ENCODE measurements at places on chromosomes 3 and 15. TPM values are rescaled to one million over a fixed set of nuclear protein-coding genes. Genes with fewer than 3 reads are reported as not detected.

DNA sequence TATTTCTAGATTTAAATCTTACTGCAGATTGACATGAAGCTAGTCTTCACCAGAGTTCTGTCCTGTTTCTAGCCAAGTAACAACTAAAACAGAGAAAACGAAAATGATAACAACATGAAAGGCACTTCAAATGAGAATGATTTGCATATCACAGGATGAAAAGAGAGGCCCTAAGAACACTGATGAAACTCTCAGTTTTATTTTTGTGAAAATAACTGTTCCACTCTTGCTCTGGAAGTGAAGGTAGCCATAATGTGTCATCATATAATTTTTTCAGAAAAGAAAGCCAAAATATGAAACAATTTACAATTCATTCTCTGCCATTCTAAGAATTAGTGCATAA is 274.4 kb downstream of the ADAMTSL3 start:
- DNase-seq, result no peak
- H3K4me3 ChIP-seq, result no peak overlapping the region
- no peaks in the 10 kb centered on the region for H3K27me3 ChIP-seq
- H3K27ac ChIP-seq, result no peak overlapping the region
- no peaks in the 10 kb centered on the region for H3K36me3 ChIP-seq

DNA sequence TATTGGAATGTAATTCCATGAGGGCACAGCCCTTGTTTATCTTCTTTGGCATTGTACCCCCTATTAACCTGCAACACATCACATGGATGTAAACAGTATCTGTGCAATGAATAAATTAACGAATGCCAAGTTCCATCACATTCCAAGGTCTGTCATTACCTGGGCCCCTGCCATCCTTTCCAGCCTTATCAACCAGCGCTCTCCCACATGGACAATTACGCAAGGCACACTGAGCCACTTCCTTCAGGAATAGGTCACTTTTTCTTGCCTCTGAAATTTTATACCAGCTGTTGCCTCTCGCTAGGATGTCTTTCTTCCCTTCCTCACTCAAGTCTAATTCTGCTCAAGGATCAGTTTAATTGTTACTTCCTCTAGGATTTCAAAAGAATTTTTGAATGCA is 1051.8 kb upstream of the CFAP20DC start:
- no peak overlapping the region for H3K27ac ChIP-seq
- DNase-seq, result no peak
- H3K36me3 ChIP-seq, result no peaks in the 10 kb centered on the region
- H3K27me3 ChIP-seq, result no peaks in the 10 kb centered on the region
- H3K4me3 ChIP-seq, result no peak overlapping the region

GRCh38 chr3:14803981-14804834 is 14.6 kb upstream of the FGD5 start:
- DNase-seq, result no peak
- H3K27me3 ChIP-seq, result no peaks in the 10 kb centered on the region
- H3K27ac ChIP-seq, result peak overlapping the region; percentile 69
- no peak overlapping the region for H3K4me3 ChIP-seq
- no peaks in the 10 kb centered on the region for H3K36me3 ChIP-seq

The GXYLT2 gene
- 6.7 TPM for total RNA-seq

DNA sequence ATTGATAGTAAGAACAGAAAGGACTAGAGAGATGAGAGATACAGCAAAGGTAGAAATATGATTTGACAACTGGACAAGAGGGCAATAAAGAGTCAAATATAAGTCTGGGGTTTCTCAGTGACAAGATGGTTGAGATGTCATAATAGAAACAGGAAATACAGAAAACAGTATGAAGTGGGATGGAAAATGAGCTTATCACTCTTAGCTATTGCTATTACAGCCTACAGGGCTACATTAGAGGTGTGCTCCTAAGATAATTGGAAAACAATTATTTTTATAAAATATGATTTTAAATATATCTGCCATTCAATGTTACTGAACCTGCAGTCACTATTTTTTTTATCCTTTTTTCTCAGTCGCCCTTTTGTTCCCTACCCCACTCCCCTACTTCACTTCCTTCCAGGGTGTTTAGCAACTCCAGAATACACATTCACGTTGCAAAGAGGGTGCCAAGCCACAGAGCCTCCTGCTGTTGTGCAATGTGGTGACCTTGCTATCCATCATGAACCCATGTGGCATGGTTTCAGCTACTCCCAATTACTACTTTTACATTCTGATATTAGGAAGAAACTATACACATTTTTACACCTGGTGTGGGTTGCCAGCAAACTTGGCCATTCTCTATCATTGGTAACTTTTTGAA is 6.0 kb downstream of the NRG4 start:
- no peaks in the 10 kb centered on the region for H3K27me3 ChIP-seq
- no peak overlapping the region for H3K27ac ChIP-seq
- H3K4me1 ChIP-seq, result no peaks in the 10 kb centered on the region

The USP3 gene
- total RNA-seq, result 83.4 TPM

DNA sequence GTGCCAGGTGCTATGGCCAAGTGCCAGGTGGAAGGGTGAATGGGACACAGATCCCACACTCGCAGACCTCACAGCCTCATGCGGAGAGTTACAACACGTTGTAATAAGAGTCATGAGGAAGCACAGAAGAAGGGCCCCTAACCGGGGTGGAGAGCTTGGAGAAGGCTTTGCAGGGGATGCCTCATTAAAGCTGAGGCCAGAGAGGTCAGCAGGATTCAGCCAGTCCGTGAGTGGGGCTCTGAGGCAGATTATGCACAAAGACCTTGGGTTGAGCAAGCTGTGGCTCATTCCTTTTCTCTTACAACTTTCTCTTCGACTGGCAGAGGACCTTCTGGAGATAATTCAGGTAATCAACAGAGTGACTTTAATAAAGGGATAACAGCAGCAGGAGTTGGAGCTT is 65.3 kb upstream of the SNRK start:
- H3K36me3 ChIP-seq, result no peaks in the 10 kb centered on the region
- no peak overlapping the region for H3K27ac ChIP-seq
- no peak overlapping the region for H3K4me3 ChIP-seq
- no peaks in the 10 kb centered on the region for H3K27me3 ChIP-seq

The PLCB2 gene
- total RNA-seq, result 87.7 TPM

The ALDH1A2 gene
- total RNA-seq, result 5.0 TPM

DNA sequence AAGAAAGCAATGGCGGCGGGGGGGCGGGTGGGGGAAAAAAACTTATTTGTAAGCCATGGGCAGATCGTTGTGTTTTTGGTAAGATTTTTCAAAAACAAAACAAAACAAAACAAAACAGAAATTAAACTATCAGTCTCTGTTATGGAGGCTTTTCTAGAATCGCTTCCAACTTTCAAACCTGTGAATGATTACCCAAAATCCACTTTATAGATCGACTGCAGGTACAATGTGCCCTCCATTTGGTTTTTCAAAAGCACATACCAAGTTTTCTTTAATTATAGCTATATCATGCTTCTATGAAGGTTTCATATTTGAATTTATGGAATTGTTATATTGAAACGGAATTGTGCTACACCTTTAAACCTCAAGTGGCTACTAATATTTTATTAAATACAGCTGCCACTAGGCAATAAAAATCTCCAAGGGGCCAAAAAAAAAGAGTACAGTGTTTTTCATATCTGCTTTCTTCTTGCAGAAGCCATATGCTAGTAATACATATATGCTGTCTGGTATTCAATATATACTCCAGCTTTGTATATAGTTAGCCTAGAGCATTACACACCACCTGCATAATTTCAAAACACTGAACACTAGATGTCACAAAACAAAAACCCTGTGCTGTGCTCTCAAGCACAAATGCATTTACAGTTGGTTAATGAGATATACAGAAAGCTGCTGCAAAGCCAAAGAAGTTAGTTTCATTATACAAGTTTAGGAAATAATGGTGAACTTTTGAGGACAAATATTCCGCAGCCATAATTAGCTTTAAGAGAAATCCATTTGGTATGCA is 683.8 kb upstream of the NR2F2 start:
- no peaks in the 10 kb centered on the region for H3K27me3 ChIP-seq
- H3K4me3 ChIP-seq, result no peak overlapping the region
- no peaks in the 10 kb centered on the region for H3K4me1 ChIP-seq
- H3K27ac ChIP-seq, result no peak overlapping the region

- no peaks in the 10 kb centered on the region for H3K27me3 ChIP-seq
- H3K36me3 ChIP-seq, result no peaks in the 10 kb centered on the region
- no peaks in the 10 kb centered on the region for H3K4me1 ChIP-seq
- DNase-seq, result no peak
Observed at GRCh38 chr15:95503107-95503506, 827.4 kb upstream of the NR2F2 start.

- no peaks in the 10 kb centered on the region for H3K27me3 ChIP-seq
- no peak overlapping the region for H3K4me3 ChIP-seq
- no peak for DNase-seq
Observed at GRCh38 chr3:115709093-115709492, 85.8 kb downstream of the GAP43 start.

DNA sequence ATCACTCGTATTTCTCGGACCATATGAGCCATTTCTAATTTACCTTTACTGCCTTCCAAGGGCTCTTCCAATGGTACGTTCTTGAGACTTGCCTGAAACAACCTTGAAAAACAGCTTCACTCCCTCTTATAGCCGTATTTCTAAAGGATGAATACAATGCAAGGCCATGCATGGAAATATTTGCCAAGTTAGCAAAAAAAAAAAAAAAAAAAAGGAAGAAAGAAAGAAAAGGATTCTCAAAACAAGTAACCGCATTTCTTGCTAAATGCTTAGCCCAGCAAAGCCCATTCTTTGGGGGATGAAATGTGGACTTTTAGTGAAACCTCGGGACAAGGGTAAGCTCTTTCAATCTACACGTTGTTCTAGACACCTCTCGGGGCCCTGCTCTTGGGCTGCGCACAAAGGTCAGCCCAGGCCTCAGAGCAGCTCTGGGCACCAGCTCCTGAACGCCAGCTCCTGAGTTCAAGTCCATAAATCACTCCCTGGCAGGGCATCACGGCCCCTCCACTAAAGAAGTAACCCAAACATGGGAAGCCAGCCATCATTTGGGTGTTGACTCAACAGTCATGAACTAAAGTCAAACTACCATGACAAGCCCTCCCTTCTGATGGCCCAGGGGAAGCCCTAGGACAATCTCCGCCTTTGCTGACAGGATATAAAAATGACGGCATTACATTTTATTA is 132.7 kb downstream of the ADAMTS17 start:
- H3K27me3 ChIP-seq, result no peaks in the 10 kb centered on the region
- no peak overlapping the region for H3K27ac ChIP-seq
- H3K4me3 ChIP-seq, result no peak overlapping the region

GRCh38 chr3:12356996-12357395 is 68.1 kb downstream of the PPARG start:
- no peak for DNase-seq
- no peaks in the 10 kb centered on the region for H3K4me1 ChIP-seq
- H3K36me3 ChIP-seq, result no peaks in the 10 kb centered on the region
- H3K27ac ChIP-seq, result peak overlapping the region; percentile 17
- H3K27me3 ChIP-seq, result no peaks in the 10 kb centered on the region

Measured in upper lobe of left lung (tissue), 6 donors.